Occipital lobe (tissue), 3 donors: ENCODE measurements at places on chromosomes 1 and 21.
A peak's percentile ranks its signal among the peaks of the same experiment; 100 is the strongest.

GRCh38 chr1:37133276-37134145 lies 99.2 kb upstream of the GRIK3 start:
- peak; percentile 48 for DNase-seq

- DNase-seq, result no peak
Observed at GRCh38 chr1:66532798-66533783, 862 bp upstream of the SGIP1 start.

GRCh38 chr1:68270951-68271350 lies 38.6 kb upstream of the WLS start:
- no peak for DNase-seq

GRCh38 chr1:17849216-17849615 lies 94.1 kb downstream of the ACTL8 start:
- DNase-seq, result no peak
